Bronchial epithelial cell (primary cell): ENCODE measurements at places on chromosomes 11 and 22.

DNA sequence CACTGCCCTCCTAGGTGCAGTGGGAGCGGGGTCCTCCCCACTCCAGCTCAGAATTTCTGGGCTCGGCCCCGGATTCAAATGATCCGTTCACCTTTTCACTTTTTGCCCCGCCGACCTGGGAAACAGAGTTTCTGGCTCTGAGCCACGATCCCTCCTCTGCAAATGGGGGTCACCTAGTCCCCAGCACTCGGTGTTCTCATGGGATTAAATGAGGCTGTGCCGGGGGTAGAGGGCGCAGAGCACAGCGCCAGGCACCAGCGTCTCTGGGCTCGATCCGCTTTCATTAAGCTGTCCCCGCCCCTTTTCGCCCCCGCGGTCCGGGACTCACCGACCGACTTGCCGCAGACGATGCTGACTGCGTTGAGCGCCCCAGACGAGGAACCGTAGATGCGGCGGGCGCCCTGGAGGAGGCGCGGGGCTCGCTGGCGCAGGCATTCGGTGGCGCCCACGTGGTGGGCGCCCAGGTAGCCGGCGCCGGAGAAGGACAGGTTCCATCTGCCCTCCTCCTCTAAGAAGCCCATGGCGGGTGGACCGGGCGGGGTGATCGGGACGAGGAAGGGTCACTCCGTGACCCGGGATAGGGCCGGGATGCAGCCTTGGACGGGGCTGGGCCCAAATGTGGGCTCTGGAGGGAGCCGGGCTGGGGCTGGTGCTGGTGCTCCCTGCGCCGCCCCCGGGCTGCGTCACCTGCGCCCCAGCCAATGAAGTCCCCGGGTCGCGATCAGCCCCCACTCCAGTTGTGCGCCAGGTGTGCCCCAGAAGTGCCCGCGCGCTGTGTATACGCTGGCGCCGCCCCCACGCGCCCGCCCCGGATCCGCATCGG is at the start of gene PNPLA5:
Gene PNPLA5 (minus strand): TSS at position 654 of the 823 bp plus-strand sequence. CDS start 133 bp downstream, at position 521.
- no peak for DNase-seq

DNA sequence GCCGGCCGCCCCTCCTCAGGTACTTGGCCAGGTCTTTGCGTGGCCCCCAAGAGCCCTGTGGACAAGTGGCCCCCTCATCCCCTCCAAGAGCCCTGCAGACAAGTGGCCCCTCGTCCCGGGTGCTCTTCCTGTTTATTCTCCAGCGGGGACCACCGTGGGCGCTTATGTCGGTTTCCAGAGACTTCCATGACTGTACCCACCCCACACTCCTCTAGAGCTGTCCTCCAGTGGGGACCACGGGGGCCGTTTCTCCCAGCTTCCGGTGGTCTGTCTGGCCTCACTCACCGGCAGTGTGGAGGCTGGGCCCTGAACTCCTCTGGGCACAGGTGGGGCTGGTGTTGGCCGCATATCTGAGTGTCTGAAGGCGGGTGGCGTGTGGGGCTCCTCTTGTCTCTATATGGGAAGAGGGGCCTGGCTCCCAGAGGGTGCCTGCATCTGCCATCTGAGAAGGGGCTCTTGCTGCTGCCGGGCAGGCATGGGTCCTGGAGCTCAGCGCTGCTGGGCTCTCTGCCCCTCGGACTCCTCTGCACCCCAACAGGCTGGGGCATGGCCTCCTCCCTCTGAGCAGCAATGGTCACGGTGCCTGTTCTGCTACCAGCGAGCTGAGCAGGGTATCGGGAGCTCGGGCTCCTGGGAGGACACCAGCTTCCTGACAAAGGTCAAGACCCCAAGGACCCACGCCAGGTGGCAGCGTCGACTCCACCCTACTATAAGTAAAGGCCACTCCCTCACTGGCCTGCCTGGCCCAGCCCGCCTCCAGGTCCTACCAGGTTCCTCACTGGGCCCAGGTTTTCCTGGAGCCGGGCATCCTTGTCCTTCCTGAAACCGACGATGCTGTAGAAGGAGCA is 1264.3 kb downstream of the BRD1 start:
- DNase-seq = no peak

GRCh38 chr11:121792185-121792584 is 323.8 kb downstream of the BLID start:
- DNase-seq = peak; percentile 1

DNA sequence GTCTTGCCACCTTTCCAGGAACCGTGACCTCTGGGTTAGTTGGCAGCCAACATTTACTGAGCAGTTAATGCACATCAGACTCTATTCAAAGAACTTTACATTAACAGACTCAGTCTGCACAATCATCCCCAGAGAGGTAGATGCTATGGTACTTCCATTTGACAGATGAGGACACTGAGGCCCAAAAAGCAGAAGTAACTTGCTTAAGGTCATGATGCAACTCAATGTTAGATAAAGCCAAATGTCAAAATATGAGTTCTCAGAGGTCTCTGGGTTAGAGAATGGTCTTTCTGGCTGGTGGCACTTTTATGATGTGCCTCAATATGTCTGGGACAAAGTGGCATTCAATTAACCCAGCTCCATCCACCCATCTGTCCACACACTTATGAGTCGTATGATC is 450.0 kb downstream of the MIAT start:
- no peak for DNase-seq

DNA sequence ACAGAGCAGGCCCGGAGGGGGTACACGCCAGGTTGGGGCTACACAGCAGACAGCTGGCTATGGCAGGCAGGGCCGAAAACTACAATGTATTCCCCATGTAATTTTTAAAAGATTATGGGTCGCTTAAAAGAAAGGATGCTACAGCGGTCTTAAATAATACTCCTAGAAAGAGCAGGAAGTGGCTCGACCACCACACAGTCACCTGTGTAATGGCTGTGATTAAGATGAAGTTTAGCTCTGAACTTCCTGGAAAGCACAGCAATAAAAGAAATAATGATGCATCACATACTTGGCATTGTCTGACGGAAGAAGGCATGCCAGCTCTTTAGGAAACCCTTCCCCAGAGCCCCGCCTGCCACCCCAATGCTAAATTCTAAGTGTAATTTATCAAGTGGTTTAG is 32.6 kb downstream of the WNT11 start:
- peak; percentile 26 for DNase-seq

DNA sequence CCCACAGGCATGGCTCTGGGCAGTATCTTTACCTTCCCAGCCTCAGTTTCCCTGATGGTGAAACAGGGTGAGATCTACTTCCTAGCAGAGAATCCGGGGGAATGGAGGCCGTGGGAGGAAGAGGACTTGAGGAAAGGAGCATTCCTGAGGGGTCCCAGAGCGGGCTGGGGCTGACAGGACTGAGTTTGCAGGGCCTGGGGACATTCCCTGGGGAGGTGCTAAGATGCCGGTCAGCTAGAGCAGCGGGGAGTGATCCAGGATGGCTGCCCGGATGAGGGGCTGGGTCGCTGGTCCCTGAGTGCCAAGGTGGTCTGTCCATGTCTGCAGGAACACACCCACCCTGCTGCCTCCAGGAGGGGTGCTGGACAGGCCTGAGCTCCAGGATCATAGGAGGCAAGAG is 8.3 kb upstream of the RTN4R start:
- no peak for DNase-seq

GRCh38 chr11:112271242-112271641 is 10.6 kb upstream of the PLET1 start:
- DNase-seq = no peak

DNA sequence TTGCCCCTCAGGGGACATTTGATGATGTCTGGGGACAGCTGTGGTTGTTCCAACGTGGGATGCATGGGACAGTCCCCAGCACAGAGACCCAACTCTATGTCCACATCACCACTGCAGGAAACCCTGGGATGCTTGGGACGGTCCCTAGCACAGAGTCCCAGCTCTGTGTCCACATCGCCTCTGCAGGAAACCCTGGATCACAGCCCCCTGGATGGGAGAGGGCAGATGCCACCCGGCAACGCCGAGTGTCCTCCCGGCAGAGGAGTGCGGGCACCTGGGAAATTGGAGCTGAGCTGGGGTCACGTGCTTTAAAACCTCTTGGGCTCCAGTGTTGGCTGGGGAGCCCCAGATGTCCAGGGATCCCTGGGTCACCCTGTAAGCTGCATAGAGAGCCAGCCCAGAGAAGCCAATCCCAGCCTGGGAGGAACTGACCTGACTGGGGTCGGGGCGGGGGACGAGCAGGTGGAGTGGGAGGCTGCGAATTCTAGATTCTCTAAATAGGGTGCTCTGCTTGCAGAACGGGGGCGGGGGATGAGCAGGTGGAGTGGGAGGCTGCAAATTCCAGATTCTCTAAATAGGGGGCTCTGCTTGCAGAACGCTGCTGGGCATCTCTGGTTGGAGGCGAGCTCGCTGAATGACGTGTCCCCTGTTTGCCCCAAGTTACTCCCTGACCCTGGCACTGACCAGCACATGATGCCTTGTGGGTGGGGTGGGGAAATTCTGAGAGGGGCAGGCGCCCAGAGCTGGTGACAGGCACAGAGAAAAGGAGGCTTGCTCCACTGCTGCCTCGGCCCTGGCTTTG is 1197.8 kb downstream of the BRD1 start:
- DNase-seq = no peak

- no peak for DNase-seq
These were observed 569.7 kb downstream of the NTM start for GRCh38 chr11:131940126-131940525.

GRCh38 chr22:22349455-22349836 is 104.9 kb downstream of the VPREB1 start:
- DNase-seq = no peak

- DNase-seq = no peak
These were observed 665.4 kb downstream of the KCNA4 start for GRCh38 chr11:29351301-29351873.

DNA sequence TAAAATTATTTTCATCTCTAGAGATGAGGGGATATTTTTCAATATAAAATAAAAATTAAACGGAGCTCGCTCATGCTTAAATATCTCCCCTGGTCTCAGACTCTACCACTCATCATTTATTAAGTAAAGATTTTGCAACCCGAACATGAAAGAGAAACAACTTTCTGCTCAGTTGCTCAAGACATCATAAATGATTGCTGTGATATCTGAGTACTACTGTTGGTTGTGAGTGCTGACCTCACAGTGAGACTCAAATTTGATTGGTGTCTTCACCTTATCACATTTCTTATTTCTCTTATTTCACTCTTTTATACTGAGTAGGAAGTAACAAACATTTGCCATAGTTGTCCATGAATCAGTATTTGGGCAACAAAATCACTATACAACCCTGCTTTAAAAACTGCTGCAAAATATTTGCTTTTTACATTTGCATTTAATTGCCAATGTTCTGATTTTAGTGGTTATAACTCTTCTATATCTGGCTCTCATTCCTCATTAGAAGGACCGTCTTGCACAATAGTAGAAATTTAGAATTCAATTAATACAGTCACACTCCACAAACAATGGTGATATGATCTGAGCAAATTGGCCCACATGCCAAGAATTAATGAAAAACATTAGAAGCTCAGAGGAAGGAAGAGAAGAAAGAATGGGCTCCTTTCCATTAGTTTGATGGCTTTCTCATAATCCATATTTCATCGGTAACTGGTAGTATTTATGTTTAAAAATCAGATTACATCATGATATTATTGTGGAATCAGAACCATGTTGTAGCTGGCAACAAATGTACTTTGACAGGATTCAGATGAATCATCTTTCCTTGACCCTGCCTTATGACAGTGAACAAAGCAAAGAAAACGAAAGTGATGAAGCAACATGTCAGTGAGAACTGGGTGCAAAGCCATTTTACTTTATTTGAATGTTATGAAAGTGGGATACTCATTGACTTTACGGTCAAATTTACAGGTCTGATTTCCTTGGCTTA is 973.6 kb upstream of the TENM4 start:
- DNase-seq = peak; percentile 89

DNA sequence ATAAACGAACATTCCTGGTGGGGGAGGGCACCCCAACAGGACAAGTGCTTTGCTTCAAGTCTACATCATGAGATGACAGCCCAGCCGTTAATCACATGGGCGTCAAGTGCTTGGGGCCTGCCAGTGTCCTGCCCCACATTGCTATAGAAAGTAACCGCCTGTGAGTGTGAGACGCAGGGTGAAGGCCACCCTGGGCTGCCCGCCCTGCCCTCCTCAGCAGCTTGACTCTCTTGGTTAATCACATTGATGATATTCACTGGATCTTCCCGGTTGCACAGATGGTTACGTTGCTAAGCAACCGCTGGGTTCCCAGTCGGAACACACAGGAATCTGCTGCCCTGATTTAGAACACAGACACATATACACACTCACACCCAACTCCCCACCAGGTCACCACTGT is 79.3 kb downstream of the CTTN start:
- DNase-seq = no peak

DNA sequence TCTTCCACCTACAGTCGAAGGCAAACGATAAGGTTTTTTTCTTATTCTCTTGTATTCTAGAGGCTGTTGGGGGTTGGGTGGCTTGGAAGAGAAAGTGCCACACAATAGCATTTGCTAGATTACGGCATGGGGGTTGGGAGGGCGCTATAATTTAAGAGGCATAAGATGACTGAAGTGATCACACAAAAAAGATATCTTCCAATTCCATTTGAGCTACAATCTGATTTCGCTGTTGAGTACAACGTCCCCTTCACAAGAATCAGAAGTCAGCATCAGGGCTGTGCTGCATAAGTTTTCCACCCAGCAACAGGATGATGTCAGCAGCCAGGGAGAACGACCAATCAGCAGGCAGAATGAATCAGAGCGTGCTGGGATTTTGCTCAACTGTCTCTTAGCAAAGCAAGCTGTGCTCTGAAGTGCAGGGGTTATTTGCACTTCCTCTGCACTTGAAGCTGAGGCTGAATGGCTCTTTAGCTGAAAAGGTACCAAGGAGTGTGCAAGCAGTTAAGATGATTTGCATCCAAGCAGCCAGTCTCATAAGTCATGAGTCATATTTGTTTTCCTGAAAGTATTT is 23.2 kb upstream of the SESN3 start:
- DNase-seq = peak; percentile 96

GRCh38 chr11:127496165-127496564 is 495.6 kb upstream of the KIRREL3 start:
- no peak for DNase-seq

GRCh38 chr11:61345954-61346843 is 13.2 kb downstream of the TKFC start:
- no peak for DNase-seq

DNA sequence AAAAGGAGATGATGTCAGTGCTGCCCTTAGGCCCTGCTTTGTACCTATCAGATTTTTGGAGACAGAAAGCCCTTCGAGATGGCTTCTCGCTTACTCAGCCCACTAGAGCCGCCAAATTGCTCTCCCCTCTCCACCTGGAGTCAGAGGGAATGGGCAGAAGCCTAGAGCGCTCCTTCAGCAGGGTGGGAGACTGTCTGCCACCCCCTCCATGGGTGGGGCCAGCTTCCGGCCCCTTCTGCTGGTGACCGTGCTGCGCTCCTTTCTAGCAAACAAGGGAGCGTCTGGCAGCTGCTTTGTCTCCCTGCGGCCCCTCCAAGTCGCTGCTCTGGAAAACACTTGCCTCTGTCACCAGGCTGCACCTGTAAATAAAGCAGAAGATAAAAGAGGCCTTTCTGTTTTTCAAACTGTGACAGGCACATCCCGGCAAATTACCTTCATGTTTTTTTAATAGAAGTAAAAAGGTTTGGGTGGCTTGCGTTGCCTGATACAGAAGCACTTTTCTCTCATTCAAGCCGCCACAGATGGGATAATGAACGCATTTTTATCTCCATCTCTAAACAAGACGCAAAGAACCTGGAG is 145.7 kb upstream of the NECTIN1 start:
- no peak for DNase-seq
